ENCODE measurements at places on chromosomes 7 and 10.

GRCh38 chr7:12769444-12769843 lies 82.0 kb downstream of the ARL4A start:
- DNase-seq: no peak

GRCh38 chr10:10828623-10829022 lies 189.0 kb upstream of the CELF2 start:
- DNase-seq: no peak

GRCh38 chr7:29228289-29229011 lies 33.9 kb downstream of the CHN2 start:
- DNase-seq: no peak

DNA sequence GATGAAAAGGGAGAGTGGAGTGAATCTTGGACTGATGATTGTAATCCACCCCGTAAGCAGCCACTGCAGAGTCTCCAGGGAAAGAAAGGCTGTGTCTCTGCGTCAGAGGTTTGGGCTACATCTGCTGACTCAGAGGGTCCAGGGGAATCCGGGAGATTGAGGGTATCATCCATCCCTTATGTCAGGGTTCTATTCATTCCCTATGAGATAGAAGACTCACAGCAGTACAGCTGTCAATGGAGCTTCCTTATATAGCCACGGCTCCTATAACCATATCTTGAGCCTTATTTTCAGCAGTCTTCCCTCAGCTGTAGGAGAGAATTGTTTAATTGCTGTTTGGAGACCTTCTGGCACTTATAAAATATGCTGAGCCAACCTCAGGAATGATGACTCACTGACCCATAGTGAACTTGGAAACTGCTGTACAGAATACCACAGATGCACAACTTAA lies 558.2 kb upstream of the PFKP start:
- peak; percentile 34 for DNase-seq

DNA sequence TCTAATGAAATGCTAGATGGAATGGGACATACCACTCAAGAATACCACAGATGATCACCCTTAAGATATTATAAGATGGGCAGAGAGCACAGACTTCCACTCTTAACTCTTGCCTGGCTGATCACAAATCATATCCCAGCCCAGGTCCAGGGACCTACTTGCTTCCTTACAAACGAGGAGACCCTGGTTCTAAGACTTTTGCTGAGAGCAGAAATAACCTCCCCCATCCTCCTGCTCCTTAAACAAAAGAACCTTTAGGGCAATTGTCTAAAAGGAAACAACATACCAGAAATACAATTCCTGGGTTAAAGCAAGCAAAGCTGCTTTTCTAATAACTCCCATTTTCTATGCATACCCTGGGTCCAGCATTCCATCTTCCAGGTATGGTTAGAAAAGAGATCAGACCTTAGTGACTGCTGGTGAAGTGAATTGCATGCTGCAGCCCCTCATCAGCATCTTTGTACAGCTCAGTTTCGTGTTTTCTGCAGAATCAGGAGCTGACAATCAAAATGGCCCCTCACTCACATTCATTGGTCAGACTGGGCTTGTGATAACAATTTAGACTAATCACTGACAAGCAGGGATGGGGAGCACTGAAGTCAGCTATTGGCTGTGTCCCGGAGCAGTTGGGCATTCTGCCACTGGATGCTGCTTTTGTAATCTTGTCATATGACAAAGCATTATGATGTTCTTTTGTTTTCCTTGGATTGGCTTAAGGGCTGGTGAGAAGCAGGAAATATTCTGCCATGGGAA lies 14.6 kb downstream of the IFIT3 start:
- DNase-seq: peak; percentile 97

- no peak for DNase-seq
Measured at GRCh38 chr7:81822811-81823210, 53.0 kb upstream of the HGF start.

DNA sequence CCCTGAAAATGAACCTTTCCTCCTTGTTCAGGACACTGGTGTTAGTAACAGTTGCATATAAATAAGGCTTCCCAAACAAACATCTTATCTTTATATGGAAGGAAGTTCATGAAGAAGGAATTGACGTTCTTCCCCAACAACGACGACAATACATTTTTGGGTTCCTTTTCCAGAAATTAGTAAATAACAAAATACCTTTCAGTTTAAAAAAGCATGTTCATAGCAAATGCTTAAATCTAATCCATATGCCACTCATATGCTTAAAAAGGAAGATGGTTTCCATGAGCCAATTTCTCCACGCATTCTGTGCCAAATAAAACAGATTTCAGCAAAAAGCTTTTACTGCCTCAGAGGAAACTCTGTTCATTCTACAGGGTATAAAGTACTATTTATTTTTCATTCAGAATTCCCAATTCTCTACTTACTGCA lies 182.6 kb downstream of the COBL start:
- no peak for DNase-seq

GRCh38 chr10:132631338-132631735 lies 93.8 kb downstream of the INPP5A start:
- DNase-seq: no peak

GRCh38 chr10:84599254-84599653 lies 270.9 kb downstream of the CCSER2 start:
- no peak for DNase-seq

DNA sequence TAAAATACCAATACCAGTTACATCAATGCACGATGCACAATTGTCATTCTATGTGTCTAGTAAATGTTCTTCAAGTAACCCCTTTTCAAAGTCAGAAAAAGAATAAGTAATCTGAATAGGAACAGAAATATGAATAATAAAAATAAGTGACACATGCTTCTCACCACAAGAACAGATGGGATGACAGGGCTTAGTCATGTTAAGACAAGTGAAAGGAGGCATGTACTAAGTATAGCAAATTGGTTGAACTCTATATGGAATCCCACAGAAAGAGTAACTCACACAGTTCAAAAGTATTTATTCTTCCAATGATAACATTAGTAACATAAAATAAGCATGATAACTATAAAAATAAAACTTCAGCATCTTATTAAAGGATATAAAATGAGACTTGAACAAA lies 100.9 kb upstream of the TAS2R16 start:
- DNase-seq: no peak

DNA sequence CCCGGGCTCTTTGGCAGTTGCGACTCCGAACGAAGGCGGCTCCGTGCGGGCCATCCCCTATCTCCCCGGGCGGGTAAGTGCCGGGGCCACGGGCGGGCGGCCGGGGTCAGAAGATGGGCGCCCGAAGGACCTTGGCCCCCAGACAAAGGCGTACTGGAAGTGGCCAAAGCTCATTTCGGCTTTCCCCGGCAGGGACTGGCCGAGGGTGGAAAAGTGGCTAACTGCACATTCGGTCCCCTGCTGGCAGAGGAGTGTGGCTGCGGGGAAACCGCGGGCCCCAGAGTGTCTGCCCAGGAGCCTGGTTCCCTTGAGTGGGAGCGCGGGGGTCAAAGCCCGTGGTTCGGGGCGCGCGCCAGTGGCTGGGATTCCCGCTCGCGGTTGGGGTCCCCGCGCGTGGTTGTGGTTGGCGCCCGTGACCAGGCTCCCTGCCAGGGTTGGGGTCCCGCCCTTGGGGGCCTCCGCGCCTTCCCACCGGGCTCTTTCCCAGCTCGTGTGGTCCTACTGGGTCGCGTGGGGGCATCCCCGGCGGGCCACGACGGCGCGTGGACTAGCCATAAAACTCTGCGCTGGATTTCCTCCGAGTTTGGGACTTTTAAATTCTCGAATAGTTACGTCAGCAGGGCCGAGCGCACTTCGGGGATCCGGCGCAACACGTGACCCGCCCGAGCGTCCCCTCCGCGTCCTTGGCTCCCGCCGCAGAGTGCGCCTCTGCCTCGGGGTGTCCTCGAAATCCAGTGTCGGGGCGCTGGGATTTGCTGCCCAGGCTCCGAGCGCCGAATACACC lies 124.4 kb downstream of the TACC2 start:
- DNase-seq: peak; percentile 36

DNA sequence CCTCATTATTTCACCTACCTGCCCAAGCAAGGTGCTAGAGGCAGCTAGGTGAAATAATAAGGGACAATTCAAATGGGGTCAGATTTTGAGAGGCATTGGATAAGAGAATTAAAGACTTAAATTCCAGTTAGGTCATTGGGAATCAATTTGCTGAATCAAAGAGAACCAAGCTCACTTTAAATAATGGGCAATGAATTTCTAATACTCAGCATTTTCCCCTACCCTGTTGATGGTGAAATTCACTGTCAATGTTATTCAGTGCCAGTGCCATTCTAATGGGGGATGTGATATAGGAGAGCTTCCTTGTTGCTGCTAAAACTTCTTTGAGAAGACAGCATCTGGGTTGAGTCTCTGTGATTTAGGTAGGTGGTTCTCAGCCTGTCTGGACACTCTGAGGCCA lies 509.3 kb downstream of the PHTF2 start:
- DNase-seq: no peak

GRCh38 chr10:24858288-24859270 lies 93.8 kb downstream of the PRTFDC1 start:
- no peak for DNase-seq

DNA sequence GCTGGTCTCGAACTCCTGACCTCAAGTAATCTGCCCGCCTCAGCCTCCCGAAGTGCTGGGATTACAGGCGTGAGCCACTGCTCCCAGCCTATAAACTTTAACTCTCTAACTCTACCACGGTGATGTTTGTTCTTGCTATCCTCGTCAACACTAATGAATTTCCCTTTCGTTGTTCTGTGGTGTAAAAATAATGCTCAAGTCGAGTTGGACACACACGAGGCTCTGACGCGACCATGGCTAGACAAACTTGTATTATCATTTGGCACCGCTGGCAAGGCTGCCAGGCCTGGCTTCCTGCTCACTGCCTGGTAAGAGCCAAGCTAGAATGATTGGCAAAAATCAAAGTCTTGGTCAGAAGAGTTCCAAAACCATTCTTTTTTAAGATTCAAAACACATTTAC lies 167.0 kb upstream of the KLF6 start:
- DNase-seq: no peak

GRCh38 chr7:77569514-77570232 lies 32.6 kb downstream of the PTPN12 start:
- no peak for DNase-seq

GRCh38 chr10:103652599-103653281 lies 159.2 kb downstream of the NEURL1 start:
- no peak for DNase-seq

- peak; percentile 39 for DNase-seq
Measured at GRCh38 chr10:21402606-21403083, 122.8 kb downstream of the SKIDA1 start.

DNA sequence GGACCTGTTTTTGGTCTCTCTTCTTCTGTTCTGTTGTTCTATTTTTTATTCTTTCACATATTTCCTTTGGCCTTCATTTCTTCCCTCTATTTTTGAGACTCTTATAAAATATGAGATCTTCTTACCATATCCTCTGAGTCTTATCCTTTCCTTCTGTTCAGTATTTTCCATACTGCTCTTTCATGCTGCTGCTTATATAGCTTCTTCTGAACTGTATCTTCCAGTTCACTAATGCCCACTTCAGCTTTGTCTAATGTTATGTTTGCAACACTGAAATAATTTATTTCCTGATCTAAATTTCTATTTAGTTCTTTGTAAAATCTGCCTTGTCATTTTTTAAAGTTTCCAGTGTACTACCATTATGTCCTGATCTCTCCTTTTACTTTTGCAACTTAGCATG lies 12.8 kb downstream of the TMEM168 start:
- DNase-seq: no peak

DNA sequence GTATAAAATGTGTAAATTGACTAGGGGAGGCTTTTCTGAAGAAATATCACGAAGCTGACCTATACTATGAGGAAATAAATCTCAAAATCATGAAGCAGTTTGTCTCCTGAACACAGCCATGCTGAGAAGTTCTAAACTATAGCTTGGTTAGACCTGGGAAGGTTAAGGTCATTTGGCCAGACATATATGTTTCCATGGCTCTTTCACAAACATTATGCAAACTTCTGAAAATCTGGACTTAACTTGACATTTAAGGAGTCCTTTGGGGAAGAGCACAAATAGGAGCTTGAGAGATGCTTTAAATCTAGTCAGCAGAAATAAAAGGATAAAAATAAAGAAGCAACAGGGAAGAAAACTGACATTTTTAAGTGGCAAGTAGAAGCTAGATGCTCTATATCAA lies 115.9 kb upstream of the MEOX2 start:
- DNase-seq: no peak

DNA sequence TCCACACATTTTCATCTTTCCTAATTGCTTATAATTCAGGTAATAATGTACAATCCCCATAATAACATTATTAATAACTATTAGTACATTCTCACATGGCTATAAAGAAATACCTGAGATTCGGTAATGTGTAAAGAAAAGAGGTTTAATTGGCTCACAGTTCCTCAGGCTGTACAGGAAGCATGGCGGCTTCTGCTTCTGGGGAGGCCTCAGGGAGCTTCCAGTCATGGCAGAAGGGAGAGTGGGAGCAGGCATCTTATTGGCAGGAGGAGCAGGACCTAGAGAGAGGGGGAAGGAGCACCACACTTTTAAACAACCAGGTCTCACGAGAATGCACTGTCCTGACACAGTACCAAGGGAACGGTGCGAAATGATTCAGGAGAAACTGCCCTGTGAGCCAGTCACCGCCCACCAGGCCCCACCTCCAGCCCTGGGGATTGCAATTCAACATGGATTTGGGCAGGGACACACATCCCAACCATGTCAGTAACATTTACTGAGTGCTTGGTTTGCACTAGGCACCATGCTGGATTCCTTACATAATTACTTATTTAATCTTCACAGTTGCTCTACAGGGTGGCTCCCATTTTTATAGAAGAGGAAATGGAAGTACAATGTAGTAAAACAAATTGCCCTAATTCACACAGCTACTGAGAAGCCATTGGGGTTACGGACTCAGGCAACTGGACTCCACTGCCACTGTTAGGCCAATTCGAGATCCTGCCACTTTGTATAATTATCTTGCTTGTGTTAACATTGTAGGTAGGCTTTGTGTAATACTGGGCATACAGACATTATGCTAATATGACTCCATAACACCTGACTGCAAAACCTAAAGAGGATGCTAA lies 8.7 kb upstream of the ESYT2 start:
- DNase-seq: no peak

DNA sequence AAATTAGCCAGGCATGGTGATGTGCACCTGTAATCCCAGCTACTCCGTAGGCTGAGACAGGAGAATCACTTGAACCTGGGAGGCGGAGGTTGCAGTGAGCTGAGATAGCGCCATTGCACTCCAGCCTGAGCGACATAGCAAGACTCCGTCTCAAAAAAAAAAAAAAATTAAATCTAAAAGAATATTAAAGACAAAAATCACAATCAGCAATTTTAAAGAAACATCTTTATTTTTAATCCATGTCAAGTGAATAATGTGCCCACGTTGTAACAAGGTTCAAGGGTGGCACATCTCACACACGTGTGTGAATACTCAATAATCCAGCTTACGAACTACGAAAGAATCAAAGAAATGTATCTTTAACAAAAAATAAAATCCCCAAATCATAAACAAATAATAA lies 23.0 kb downstream of the SLC37A3 start:
- no peak for DNase-seq
